ENCODE measurements at places on chromosomes 2 and 18.

GRCh38 chr18:79483971-79484491 lies 88.3 kb downstream of the NFATC1 start:
- DNase-seq = no peak

GRCh38 chr2:197727011-197727410 lies 21.8 kb downstream of the MARS2 start:
- no peak for DNase-seq

- DNase-seq = no peak
These were observed 14.6 kb downstream of the THNSL2 start for GRCh38 chr2:88184762-88185161.

GRCh38 chr2:20185176-20186022 lies 39.5 kb downstream of the SDC1 start:
- no peak for DNase-seq

DNA sequence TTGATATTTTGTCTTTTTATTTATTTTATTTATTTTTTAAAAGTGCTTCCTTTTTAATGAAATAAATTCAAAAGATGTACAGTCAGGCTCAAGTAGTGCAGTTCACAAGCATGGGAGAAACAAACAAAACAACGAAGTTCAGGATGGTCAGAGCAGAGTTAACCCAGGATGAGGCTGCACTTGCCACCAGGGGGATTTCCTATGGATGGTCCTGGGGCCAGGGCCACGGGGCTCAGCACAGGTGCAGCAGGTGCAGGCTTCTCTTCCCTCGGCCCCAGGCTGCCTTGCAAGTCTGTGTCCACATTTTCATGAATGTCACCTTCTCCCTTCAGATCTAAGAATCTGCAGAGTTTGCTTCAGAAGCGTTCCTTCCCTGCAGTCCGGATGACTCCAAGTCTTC lies 76.5 kb downstream of the CDCA7 start:
- no peak for DNase-seq
